ENCODE measurements at places on chromosomes 4 and X. TPM values are rescaled to one million over a fixed set of nuclear protein-coding genes. Genes with fewer than 3 reads are reported as not detected.
A peak's percentile ranks its signal among the peaks of the same experiment; 100 is the strongest.

GRCh38 chr4:84887824-84888223 is 78.7 kb downstream of the WDFY3 start:
- peaks cover 1% of the 10 kb centered on the region for H3K27me3 ChIP-seq
- H3K4me1 ChIP-seq, result peaks cover 9% of the 10 kb centered on the region
- H3K36me3 ChIP-seq, result no peaks in the 10 kb centered on the region

SOWAHB gene
- total RNA-seq, result 5.0 TPM

DNA sequence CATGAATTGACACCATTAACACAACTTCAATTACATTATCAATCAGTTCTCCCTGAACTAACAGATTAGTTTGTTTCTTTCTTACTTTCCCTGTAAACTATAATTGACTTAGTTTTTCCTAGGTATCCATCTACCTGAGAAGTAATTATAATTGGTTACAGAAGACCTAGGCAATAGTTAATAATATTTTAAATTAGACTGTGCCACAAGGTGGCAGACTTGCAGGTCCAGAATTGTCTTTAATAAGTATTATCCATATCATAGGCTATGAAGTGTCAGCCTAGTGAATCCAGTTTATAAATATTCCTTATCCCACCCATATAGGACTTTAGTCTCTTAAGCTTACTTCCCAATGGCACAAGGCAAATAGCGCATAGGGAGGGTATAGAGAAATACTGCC is 48.9 kb upstream of the FAM47B start:
- H3K36me3 ChIP-seq, result no peaks in the 10 kb centered on the region
- DNase-seq, result no peak
- H3K27me3 ChIP-seq, result no peaks in the 10 kb centered on the region
- H3K27ac ChIP-seq, result no peak overlapping the region

DNA sequence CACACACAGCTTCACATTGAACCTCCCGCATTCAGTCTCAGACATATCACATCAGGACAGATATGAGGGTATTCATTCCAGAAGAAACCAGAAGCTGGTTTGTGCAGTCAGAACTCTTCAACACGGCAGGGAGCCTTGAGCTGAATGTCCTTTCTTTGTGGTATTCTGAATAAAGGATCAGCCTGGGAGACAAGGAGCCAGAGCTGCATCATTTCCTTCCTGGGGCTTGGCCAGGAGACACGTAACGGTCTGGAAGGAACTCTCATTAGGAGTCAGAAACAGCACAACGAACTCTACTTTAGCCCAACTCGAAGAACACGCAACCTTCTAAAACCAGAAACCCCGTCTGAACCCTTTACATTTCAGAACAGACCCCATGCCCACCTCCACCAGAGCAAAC is 46.4 kb downstream of the KDR start:
- peaks cover 17% of the 10 kb centered on the region for H3K27me3 ChIP-seq
- peak overlapping the region; percentile 95 for H3K27ac ChIP-seq
- peaks cover 54% of the 10 kb centered on the region for H3K36me3 ChIP-seq
- peak overlapping the region; percentile 75 for H3K4me3 ChIP-seq
- no peak for DNase-seq
- H3K4me1 ChIP-seq, result peaks cover 61% of the 10 kb centered on the region

DDIT4L gene
- total RNA-seq, result 3.4 TPM

All from endothelial cell (in vitro differentiated cells).